ENCODE measurements at places on chromosomes 5 and 9.

DNA sequence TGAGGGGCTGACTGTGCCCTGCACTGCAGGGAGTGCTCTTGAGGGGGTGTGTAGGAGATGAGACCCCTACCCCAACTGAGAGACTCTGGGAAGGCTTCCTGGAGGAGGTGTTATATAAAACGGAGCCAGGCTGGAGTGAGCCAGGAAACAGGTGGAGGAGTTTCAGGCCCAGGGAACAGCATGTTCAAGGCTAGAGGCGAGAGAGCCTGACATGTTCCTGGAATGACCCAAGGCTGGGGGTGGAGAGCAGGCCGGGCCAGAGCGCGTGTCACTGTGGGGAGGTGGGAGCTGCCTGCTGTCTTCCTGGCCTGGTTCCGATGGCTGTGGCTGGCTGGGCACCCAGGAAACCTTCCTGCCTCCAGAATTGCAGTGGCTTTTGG, 48.7 kb downstream of the RXRA start:
- no peak for DNase-seq

GRCh38 chr5:110916381-110917049, 155.0 kb upstream of the TSLP start:
- no peak for DNase-seq

DNA sequence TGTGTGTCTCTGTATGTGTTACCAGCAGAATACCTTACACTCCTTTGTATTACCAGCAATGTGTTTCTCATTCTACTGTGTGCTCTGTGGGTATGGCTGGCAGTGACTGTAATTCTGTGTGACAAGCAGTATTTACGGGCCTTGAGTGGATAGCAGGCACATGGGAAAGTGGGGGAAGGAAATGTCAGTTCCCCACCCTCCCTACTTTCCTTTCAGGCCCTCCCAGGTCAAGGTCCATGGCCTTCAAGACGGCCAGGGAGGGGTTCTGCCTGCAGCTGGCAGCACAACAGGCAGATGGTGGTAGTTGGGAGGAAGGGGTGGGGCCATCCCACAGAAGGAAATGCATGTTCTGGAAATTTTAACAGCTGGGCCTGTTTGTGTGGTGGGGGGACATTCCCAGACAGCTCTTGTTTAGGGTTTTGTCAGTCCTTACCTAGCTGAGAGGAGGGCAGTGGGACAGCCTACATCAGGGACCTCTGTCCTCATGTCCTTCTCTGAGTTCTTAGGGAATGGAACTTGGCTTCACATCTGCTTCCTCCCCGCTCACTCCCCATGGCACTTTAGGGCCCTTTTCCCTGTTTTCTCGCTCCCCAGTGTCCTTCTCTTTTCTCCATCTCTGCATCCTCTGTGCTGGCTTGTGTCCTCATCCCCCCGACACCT, 14.6 kb upstream of the TNIP1 start:
- DNase-seq: no peak

DNA sequence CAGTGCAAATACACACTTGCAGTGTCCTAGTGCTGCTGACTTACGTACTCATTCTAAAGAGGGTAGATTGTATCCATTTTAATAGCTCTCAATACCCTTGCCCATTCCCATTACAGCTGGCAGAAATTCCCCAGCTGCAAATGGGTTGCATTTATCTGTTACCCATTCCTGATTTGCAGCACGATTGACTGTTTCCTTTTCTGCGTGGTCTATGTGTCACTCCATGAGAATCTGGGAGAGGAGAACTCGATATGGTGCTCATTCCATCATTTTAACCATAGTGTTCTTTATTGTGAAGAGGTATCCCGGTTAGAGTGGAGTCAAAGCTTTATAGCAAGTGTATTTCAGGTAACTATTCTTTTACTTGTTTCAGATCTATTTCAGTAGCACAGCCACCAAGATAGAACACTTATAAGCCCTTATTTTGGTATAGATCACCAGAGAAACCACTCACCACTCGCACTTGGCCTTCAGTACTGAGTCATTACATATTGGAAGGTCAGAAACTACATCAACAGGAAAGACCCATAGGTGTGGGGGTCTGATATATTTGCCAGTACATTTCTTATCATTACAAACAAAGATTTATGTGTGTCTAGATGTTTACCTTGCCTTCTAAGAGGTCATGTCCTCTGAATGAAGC, 139.5 kb downstream of the MUSK start:
- no peak for DNase-seq

- no peak for DNase-seq
Measured at GRCh38 chr5:78544561-78545201, 103.9 kb downstream of the LHFPL2 start.

- no peak for DNase-seq
Measured at GRCh38 chr5:175712681-175713085, 54.8 kb downstream of the HRH2 start.

DNA sequence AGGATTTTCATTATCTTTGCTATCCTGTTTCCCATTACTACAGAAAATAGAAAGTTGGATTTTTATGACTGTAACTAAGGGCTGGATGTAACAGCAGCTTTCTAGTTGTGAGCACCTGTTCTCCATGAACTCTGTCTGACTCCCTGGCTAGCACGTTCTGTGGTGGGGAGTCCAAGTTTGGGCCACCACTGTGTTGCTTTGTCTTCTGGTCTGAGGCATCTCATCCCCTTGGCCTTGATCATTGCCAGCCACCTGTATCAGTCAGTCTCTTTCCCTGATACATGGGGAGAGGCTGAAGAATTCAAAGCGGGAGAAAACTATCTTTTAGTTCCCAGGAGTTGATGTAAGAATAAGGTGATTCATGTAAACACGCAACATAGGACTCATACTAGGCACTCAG, 33.4 kb downstream of the WDR70 start:
- DNase-seq: no peak

GRCh38 chr9:124768334-124768733, 2.8 kb downstream of the NR6A1 start:
- DNase-seq: no peak

- no peak for DNase-seq
Measured at GRCh38 chr9:14262827-14263226, 51.1 kb downstream of the NFIB start.

- no peak for DNase-seq
Measured at GRCh38 chr9:6484210-6484609, 71.2 kb downstream of the UHRF2 start.

DNA sequence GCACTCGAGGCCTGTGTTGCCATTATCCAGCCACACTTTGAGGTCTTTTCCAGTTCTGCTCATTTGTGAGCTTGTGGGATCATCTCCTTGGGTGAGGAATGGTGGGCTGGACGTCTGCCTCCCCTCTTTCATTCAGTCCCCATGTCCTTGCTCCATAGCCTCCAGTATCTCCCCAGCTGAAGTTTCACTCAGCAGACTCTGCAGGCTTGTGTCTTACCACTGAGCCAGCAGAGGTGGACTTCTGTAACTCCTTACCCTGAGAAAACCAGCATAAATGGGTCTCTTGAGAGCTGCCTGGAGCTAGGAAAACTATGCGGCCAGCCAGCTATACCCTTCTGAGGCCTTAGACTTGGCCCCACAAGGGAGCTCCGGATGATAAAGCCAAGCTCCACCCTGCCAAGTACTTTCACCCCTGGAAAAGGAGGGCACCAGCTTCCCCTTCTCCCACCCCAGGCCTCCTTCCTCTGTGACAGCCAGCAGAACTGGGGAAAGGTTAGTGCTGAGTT, 12.2 kb downstream of the IRF1 start:
- no peak for DNase-seq

DNA sequence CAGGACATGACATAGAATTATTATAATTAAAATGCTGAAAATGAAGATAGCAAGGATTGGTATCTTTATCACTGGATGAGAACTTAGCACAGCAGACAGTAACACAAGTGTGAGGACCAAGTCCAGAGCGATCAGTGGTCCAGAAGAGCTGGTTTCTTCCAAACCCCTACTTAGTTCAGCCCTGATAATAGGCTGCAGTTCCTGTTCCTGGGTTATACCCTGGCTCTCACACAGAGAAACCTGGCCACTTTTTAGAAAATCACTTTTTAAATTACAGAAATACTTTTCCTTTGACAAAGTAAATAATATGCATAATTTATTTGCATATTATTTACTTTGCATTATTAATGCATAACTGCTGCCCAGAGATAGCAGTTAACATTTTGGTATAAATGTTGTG, 40.3 kb downstream of the CYSTM1 start:
- no peak for DNase-seq

DNA sequence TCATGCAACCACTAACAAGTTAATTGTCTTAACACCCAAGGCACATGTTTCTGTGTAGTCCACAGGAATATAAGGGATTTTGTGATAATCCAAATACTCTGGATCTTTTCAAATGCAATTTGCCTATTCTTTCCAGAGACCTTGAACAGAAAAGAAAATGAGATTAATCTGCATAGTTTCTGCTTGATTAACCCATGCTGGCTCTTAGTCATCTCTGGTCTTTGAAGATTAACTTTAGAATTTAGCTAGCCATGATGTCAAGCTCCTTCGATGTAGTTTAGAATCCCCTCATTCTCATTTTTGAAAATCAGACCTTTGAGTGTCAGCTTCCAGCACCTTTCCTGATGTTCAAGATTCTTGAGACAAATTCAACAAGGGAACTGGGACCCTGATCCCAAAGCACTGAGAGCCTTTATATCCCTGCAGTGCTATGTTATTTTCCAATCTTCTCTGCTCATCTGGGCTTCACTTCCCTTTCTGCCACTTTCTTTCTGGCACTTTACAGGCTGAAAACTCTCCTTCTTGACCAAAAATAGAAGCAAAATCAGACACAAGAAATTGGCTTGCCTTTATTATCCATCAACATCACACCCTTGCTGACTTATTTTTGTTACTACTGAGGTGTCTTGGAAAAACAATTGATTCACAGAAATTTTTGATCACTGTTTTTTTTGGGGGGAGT, 155.5 kb downstream of the PALM2AKAP2 start:
- no peak for DNase-seq

GRCh38 chr5:44885903-44886302, 77.2 kb downstream of the MRPS30 start:
- no peak for DNase-seq

DNA sequence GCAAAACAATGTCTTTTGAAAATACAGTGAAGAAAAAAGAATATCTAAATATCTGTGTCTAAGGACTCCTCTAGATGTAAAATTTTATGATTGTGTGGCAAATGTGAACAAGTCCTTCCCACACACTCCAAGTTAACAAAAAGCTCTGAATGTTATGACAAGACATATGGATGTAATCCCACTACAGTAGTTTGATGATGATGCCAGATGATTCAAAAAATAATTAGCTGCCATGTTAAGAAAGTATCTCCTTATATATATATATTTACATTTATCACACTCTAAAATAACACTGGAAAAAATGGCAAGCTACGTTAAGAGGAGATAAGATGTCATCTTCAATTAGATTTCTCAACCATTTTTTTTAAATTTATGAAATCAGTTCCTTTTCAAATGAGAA, 178.5 kb downstream of the NFIB start:
- no peak for DNase-seq

- no peak for DNase-seq
Measured at GRCh38 chr5:147708708-147709107, 73.8 kb downstream of the JAKMIP2 start.

GRCh38 chr9:36143245-36143641, 6.7 kb downstream of the GLIPR2 start:
- DNase-seq: no peak

- no peak for DNase-seq
Measured at GRCh38 chr5:123787136-123787535, 275.2 kb downstream of the CSNK1G3 start.

DNA sequence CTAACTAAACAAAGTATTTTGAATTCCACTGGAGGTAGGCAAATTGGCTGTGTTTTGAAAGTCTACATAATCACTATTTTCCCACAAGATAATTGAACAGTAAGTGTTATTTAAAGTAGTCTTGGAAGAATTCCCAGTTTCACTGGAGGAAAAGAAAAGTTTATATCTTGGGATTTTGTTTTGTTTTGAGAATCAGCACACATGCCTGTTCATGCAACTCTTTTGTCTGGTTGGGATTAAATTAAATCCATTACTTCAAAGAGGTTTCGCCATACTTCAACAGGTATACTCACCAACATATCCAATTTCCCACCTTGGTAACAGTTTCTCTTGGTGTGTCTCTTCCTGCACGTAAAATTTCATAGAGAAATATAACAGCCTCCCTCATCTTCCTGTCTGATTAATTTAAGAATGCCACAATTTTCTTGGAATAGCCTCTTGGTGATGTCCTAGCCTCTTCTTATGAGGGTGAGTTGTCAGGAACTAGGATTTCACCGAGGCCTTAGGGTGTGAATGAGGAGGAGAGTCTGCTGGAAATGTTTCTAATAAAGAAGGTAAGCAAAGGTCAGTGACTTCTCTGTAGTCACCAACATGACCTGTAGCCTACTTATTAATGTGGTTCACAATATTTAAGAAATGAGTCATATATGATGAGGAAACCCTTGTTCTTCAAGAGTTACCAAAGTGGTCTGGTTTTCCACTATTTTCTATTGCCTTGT, 48.1 kb downstream of the ITGA2 start:
- no peak for DNase-seq

DNA sequence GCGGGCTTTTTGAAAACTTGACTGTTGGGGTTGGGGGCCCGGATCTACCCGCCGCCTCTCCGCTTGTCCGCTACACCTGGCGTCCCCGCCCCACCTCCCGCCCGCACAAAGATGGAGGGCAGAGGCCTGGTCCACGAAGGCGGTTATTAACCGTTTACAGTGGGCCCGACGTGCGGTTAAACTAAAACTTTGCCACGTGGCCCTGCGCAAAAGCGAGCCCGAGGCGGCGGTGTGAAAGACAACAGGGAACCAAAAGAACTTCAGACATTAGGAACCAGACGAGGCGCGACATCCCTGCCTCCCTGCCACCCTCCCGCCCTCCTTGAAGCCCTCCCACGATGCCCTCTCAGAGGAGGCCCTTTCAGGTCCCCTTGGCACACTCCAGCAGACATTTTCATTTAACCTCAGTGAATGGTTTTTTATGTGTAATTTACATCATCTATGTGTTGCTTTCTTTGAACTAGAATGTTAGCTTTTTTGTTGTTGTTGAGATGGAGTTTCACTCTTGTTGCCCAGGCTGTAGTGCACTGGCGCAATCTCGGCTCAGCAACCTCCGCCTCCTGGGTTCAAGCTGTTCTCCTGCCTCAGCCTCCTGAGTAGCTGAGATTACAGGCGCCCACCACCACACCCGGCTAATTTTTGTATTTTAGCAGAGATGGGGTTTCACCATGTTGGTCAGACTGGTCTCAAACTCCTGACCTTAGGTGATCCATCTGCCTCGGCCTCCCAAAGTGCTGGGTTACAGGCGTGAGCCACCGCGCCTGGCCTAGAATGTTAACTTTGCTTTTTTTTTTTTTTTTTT, 999 bp upstream of the HNRNPA0 start:
- DNase-seq: no peak

DNA sequence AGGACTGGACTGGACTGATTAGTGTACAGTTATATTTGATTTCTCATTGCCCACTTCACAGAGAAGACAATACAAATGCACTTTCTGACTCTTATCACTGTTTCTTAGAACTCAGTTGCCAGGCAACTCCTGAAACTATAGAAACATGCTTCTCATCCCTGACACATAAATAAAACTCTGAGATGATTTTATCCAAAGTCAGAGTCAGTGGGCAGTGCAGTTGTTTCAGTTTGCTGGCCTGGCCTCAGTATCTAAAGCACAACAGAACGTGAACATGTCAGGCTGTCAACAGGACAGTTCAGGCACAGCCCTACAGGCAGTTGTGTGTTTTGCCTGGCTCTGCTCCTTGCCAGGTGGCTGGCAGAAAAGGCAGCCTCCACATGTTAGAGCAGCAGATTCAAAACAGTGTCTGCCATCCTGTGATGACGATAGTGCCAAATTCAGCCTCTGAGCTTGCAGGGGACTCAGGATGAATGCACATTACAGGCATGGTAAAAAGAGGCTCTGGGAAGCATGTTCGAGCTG, 65.1 kb upstream of the CCDC152 start:
- no peak for DNase-seq
